ENCODE measurements at places on chromosomes 13 and 19. TPM values are rescaled to one million over a fixed set of nuclear protein-coding genes. Genes with fewer than 3 reads are reported as not detected.

GRCh38 chr19:4359627-4360000 lies 16.3 kb downstream of the MPND start:
- no peak for DNase-seq

GRCh38 chr19:37977992-37978391 lies 71.0 kb downstream of the SIPA1L3 start:
- no peak for DNase-seq

GRCh38 chr19:2331601-2332246 lies 3.2 kb downstream of the SPPL2B start:
- DNase-seq: no peak

- no peak for DNase-seq
These were observed 1537.4 kb downstream of the SLITRK1 start for GRCh38 chr13:82344867-82345266.

The SEMA6B gene
- polyA plus RNA-seq: 31.3 TPM

The ZNF69 gene
- polyA plus RNA-seq: 5.6 TPM

The C1QTNF9 gene
- polyA plus RNA-seq: not detected

The ATP1A3 gene
- polyA plus RNA-seq: 19.2 TPM

GRCh38 chr19:47391510-47392223 lies 27.7 kb downstream of the MEIS3 start:
- peak; percentile 89 for DNase-seq

Measured in H1 (cell line).